ENCODE measurements at places on chromosomes 2 and 18. TPM values are rescaled to one million over a fixed set of nuclear protein-coding genes. Genes with fewer than 3 reads are reported as not detected.

PSMA8 gene
- 0.19 TPM for total RNA-seq

GRCh38 chr18:69958422-69958821, 10.7 kb upstream of the CD226 start:
- peak overlapping the region; percentile 26 for H3K27ac ChIP-seq
- no peak for DNase-seq
- no peak overlapping the region for H3K4me3 ChIP-seq
- no peaks in the 10 kb centered on the region for H3K27me3 ChIP-seq

GRCh38 chr2:7281231-7282201, 364.3 kb downstream of the RNF144A start:
- no peaks in the 10 kb centered on the region for H3K36me3 ChIP-seq
- H3K4me1 ChIP-seq = no peaks in the 10 kb centered on the region
- no peak for DNase-seq
- H3K27ac ChIP-seq = no peak overlapping the region
- no peak overlapping the region for H3K4me3 ChIP-seq

- no peak overlapping the region for H3K27ac ChIP-seq
- no peaks in the 10 kb centered on the region for H3K27me3 ChIP-seq
- H3K36me3 ChIP-seq = no peaks in the 10 kb centered on the region
Measured at GRCh38 chr2:45813003-45813941, 161.8 kb downstream of the PRKCE start.

DNA sequence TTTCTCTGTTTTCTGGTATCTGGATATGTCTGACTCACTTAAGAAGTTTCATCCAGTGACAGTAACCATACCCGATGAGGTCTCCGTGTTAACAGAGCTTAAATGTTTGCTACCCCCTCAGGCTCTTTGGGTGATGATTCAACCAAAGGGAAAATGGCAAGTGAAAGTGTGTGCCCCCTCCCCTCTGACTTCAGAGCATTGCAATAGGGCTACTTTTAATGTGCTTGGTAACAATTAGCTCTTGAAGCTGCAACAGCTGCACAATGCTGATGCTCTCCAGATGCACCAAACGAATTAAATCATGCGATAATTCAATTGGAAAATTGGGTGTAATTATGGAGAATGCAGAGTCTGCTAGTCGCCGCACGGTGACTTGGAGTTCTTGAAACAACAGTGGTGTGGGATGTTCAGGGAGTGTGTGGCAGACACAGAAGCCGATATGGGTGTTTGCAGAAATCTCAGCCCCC, 270.7 kb downstream of the ALK start:
- no peaks in the 10 kb centered on the region for H3K36me3 ChIP-seq
- H3K27me3 ChIP-seq = no peaks in the 10 kb centered on the region
- no peak for DNase-seq
- H3K27ac ChIP-seq = no peak overlapping the region

DNA sequence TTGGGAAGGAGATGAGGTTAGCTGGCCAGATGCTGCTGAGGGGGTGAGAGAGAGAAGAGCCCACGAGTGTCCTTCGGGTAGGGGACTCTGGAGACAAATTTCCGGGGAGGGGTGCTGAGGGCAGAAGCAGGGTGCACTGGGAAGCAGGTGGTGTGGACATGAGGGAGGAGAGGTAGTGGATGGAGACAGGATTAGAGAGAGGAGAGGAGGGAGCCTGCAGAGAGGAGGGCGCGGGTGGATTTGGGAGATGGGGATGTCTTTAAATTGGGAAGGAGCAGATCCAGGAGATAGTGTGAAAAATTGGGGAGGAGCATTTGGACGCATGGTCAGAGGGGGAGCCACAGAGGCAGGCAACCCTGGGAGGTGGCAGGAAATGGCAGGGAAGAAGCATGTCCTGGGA, 154.7 kb downstream of the DYSF start:
- no peaks in the 10 kb centered on the region for H3K27me3 ChIP-seq
- H3K36me3 ChIP-seq = no peaks in the 10 kb centered on the region
- H3K4me3 ChIP-seq = no peak overlapping the region
- H3K27ac ChIP-seq = no peak overlapping the region

DNA sequence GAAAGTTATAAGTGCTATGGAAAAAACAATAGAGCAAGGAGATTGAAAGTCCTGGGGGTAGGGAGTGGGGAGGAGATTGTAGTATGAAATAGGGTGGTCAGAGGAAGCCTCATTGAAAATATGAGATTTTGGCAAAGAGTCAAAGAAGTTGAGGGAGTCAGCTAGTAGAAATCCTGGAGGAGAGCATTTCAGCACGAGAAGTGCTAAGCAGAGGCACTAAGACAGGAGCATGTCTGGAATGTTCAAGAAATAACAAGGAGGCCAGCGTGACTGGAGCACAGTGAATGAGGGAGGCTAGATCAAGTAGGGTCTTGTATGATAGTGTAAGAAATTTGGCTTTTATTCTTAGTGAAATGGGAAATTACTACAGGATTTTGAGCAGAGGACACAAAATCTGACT, 2.1 kb upstream of the TSPYL6 start:
- H3K4me3 ChIP-seq = no peak overlapping the region
- no peak overlapping the region for H3K27ac ChIP-seq
- DNase-seq = no peak

AKAIN1 gene
- not detected for total RNA-seq

DNA sequence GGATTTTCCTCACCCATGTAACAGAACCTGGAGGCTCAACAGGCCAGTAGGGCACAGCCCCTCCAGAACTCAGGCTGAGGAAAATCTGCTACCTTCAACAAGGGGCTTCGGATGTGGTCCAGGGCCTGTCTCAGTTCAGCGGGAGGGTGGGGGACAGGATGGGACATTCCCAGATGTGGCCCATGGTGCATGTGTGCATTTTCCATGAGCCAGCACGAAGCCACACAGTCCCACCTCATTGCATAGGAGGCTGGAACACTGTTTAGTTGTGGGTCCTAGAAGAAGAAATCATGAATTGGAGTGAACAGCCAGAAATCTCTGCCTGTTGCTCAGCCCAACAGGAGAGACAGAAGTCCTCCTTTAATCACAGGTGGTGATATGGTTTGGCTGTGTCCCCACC, 469.6 kb upstream of the MYT1L start:
- H3K36me3 ChIP-seq = no peaks in the 10 kb centered on the region
- H3K27ac ChIP-seq = no peak overlapping the region
- H3K4me1 ChIP-seq = no peaks in the 10 kb centered on the region
- DNase-seq = no peak

- no peak overlapping the region for H3K27ac ChIP-seq
- no peaks in the 10 kb centered on the region for H3K27me3 ChIP-seq
- no peaks in the 10 kb centered on the region for H3K4me1 ChIP-seq
Measured at GRCh38 chr18:34084635-34085034, 140.1 kb downstream of the NOL4 start.

GRCh38 chr2:196587056-196587455, 52.5 kb upstream of the CCDC150 start:
- H3K27ac ChIP-seq = no peak overlapping the region
- no peaks in the 10 kb centered on the region for H3K27me3 ChIP-seq
- H3K4me3 ChIP-seq = no peak overlapping the region
- H3K36me3 ChIP-seq = no peaks in the 10 kb centered on the region

DNA sequence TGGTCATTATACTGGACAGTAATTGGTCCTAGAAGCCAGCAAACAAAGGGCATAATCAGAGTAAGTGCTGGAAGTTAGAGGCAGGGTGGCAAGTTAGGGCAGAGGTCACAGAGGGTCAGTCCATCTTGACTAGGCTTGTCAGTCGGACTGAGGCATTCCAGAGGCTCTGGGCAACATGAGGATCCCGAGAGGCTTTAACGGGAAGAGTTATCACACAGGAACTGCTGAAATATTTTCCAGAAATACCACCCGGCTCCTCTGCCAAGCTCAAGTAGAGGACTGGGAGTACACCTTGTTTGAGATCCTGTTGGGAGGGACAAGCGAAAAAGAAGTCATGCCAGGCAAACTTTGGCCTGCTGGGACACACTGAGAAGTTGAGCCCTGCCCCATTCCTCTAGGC, 13.7 kb downstream of the C2orf81 start:
- no peaks in the 10 kb centered on the region for H3K27me3 ChIP-seq
- H3K4me3 ChIP-seq = no peak overlapping the region
- no peak overlapping the region for H3K27ac ChIP-seq

GRCh38 chr18:36469461-36469860, 171.9 kb downstream of the FHOD3 start:
- no peak overlapping the region for H3K27ac ChIP-seq
- no peaks in the 10 kb centered on the region for H3K27me3 ChIP-seq
- H3K36me3 ChIP-seq = no peaks in the 10 kb centered on the region
- H3K4me1 ChIP-seq = no peaks in the 10 kb centered on the region
- DNase-seq = no peak
- H3K4me3 ChIP-seq = no peak overlapping the region

- no peaks in the 10 kb centered on the region for H3K4me1 ChIP-seq
- H3K4me3 ChIP-seq = no peak overlapping the region
- H3K36me3 ChIP-seq = no peaks in the 10 kb centered on the region
Measured at GRCh38 chr2:180405520-180405919, 398.4 kb upstream of the CWC22 start.

- H3K4me1 ChIP-seq = no peaks in the 10 kb centered on the region
- H3K27me3 ChIP-seq = no peaks in the 10 kb centered on the region
- H3K36me3 ChIP-seq = no peaks in the 10 kb centered on the region
- H3K4me3 ChIP-seq = no peak overlapping the region
- no peak overlapping the region for H3K27ac ChIP-seq
Measured at GRCh38 chr2:1972422-1972821, 228.1 kb upstream of the PXDN start.

DNA sequence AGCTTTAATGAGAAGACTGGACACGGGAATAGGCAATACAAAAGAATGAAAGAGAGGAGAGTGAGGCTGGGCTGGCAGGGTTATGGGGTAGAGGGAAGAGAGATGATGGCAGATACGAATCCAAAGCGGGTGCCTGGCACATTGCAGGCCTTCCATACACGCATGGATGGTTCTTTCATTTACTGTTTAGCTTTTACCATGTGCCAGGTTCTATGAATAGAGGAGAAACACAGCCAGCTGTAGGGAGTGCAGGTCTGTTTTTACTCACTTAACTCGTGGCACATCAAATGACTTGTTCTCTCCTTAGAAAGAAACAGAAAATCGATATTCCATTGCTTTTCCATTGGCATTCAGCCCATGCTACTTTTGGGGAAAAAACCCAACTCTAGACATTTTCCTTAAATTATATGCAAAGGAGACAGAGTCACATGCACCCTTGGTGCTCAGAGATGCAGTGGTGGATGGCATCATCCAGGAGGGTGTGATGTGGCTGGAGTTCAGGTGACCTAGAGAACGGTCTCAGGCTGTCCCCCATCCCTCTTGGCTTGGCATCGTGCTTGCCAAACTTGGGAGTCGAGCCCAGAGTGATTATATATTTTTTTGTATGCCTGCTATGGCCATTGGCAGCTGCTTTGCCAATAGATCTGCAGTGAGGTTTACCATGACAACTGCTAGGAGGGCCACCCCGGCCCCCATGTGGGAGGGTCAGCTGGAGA, 6.2 kb downstream of the LTBP1 start:
- H3K4me1 ChIP-seq = no peaks in the 10 kb centered on the region
- no peaks in the 10 kb centered on the region for H3K36me3 ChIP-seq
- H3K27me3 ChIP-seq = peaks cover 7% of the 10 kb centered on the region
- H3K4me3 ChIP-seq = no peak overlapping the region

- no peak overlapping the region for H3K4me3 ChIP-seq
- peaks cover 3% of the 10 kb centered on the region for H3K4me1 ChIP-seq
- H3K27ac ChIP-seq = no peak overlapping the region
- no peaks in the 10 kb centered on the region for H3K36me3 ChIP-seq
- no peaks in the 10 kb centered on the region for H3K27me3 ChIP-seq
Measured at GRCh38 chr18:22557168-22557941, 139.6 kb upstream of the CTAGE1 start.

INPP4A gene
- total RNA-seq = 157 TPM

GRCh38 chr2:197868206-197868605, 63.8 kb downstream of the PLCL1 start:
- peak overlapping the region; percentile 75 for H3K27ac ChIP-seq
- no peaks in the 10 kb centered on the region for H3K36me3 ChIP-seq
- no peak for DNase-seq

DNA sequence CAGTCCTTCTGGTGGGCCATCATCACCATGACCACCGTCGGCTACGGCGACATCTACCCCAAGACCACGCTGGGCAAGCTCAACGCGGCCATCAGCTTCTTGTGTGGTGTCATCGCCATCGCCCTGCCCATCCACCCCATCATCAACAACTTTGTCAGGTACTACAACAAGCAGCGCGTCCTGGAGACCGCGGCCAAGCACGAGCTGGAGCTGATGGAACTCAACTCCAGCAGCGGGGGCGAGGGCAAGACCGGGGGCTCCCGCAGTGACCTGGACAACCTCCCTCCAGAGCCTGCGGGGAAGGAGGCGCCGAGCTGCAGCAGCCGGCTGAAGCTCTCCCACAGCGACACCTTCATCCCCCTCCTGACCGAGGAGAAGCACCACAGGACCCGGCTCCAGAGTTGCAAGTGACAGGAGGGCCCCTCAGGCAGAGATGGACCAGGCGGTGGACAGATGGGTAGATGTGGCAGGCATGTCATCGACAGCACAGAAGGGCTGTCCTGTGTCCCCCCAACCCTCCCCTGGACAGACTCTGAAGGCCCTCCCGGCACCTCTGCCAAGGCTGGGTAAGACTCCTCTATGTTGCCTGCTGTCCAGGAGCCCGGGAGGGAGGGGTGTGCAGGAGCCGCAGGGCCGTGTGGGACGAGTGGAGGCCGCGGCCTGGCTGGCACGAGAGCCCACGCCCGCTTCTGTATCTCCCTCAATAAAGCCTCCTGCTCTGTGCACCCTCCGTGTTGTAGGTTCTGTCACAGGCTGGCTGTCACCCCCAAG, 2.0 kb downstream of the KCNF1 start:
- no peak for DNase-seq
- no peak overlapping the region for H3K27ac ChIP-seq
- no peaks in the 10 kb centered on the region for H3K4me1 ChIP-seq
- no peaks in the 10 kb centered on the region for H3K27me3 ChIP-seq
- H3K4me3 ChIP-seq = no peak overlapping the region

DNA sequence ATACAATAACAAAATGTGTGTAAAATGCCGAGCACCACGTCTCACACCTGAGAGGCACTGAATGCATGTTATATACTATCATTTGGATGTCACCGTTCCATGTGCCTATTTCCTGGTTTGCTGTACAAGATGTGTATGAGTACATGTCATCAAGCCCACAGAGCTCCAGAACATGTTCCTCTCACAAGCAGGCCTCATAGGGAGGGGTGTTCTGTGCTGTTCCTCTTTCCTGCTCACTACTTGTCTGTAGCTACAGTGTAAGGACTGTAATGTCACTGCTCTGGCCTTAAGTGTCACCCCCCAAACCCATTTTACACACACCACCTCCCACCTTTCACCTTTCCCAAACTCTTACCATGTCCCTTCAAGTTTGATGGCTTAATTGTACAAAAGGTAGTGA, 1.8 kb downstream of the AFF3 start:
- H3K36me3 ChIP-seq = no peaks in the 10 kb centered on the region
- peaks cover 33% of the 10 kb centered on the region for H3K4me1 ChIP-seq
- H3K4me3 ChIP-seq = no peak overlapping the region
- H3K27me3 ChIP-seq = no peaks in the 10 kb centered on the region
- DNase-seq = peak; percentile 14

- H3K27me3 ChIP-seq = no peaks in the 10 kb centered on the region
- H3K36me3 ChIP-seq = no peaks in the 10 kb centered on the region
- H3K4me1 ChIP-seq = no peaks in the 10 kb centered on the region
- H3K27ac ChIP-seq = no peak overlapping the region
Measured at GRCh38 chr18:58527285-58527951, 101.5 kb downstream of the ALPK2 start.

MAPK4 gene
- not detected for total RNA-seq

- no peak overlapping the region for H3K4me3 ChIP-seq
- no peaks in the 10 kb centered on the region for H3K36me3 ChIP-seq
Measured at GRCh38 chr2:20184067-20184938, 40.6 kb downstream of the SDC1 start.

GRCh38 chr2:192230889-192231453, 36.2 kb upstream of the TMEFF2 start:
- H3K4me3 ChIP-seq = no peak overlapping the region
- H3K4me1 ChIP-seq = no peaks in the 10 kb centered on the region
- H3K36me3 ChIP-seq = no peaks in the 10 kb centered on the region
- H3K27me3 ChIP-seq = no peaks in the 10 kb centered on the region
- no peak overlapping the region for H3K27ac ChIP-seq

RAB6C gene
- total RNA-seq = not detected

DYNAP gene
- not detected for total RNA-seq
